ENCODE measurements at places on chromosomes 3 and 15. TPM values are rescaled to one million over a fixed set of nuclear protein-coding genes. Genes with fewer than 3 reads are reported as not detected.

Gene DMXL2
- 25.3 TPM for total RNA-seq

Gene C3orf85
- total RNA-seq, result not detected

Gene FGF12
- total RNA-seq, result not detected

Gene MORC1
- total RNA-seq, result not detected

Gene LNP1
- total RNA-seq, result 2.4 TPM

Gene ALDH1A2
- total RNA-seq, result 0.92 TPM

Gene ENTPD3
- not detected for total RNA-seq

Gene SENP8
- total RNA-seq, result 2.4 TPM

Gene CPN2
- total RNA-seq, result not detected

Gene OR5H1
- total RNA-seq, result not detected

Gene ARMC8
- total RNA-seq, result 36.4 TPM

Gene PAK6
- 0.77 TPM for total RNA-seq

Gene EHD4
- 53.2 TPM for total RNA-seq

Gene B3GALNT1
- total RNA-seq, result not detected

Gene PRSS50
- not detected for total RNA-seq

Gene REC114
- total RNA-seq, result not detected

Gene IGSF11
- total RNA-seq, result not detected

All from GM12878 (cell line).